Mesothelial cell of epicardium (in vitro differentiated cells): ENCODE measurements at places on chromosomes 11 and 22.
A peak's percentile ranks its signal among the peaks of the same experiment; 100 is the strongest.

GRCh38 chr11:114678125-114679036 lies at the start of gene NXPE2:
Gene NXPE2 (plus strand): TSS chr11:114678527. CDS start chr11:114678576, 49 bp downstream.
- DNase-seq: no peak
- no peak within 1 kb of the TSS for H3K4me3 ChIP-seq
- H3K36me3 ChIP-seq: peaks cover 2% of the 10 kb centered on the region
- H3K27me3 ChIP-seq: no peaks in the 10 kb centered on the region

- H3K36me3 ChIP-seq: peaks cover 28% of the 10 kb centered on the region
- H3K4me1 ChIP-seq: peaks cover 14% of the 10 kb centered on the region
- no peak overlapping the region for H3K27ac ChIP-seq
- no peaks in the 10 kb centered on the region for H3K27me3 ChIP-seq
Observed at GRCh38 chr11:72303179-72303578, 59.2 kb upstream of the PHOX2A start.

DNA sequence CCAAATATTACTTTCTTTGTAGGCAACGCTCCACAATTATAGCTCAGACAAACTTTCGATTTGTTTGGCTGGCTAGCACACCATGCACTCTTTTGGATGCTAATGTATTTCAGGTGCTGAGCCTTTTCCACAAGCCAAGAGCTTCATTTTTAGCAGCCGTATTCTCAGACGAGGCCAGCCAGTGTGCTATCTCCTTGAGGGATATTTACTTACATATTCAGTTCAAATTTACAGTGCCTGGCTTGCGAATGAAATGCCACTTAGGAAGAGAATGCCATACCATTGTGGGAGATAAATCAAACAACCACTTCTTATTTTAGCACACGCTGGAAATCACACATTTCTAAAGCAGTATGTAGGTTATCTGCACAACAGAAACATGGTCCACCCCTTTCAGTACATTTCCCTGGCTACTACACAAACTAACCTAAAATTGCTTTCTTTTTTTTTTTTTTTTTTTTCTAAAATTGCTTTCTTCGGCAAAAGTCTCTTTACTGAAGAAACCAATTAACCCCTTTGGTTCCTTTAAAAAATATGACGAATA lies 236.9 kb downstream of the CADM1 start:
- H3K36me3 ChIP-seq: no peaks in the 10 kb centered on the region
- H3K27ac ChIP-seq: no peak overlapping the region
- no peak overlapping the region for H3K4me3 ChIP-seq
- peaks cover 58% of the 10 kb centered on the region for H3K4me1 ChIP-seq
- no peak for DNase-seq

- no peak overlapping the region for H3K4me3 ChIP-seq
- H3K4me1 ChIP-seq: peaks cover 25% of the 10 kb centered on the region
- peaks cover 34% of the 10 kb centered on the region for H3K36me3 ChIP-seq
- no peak for DNase-seq
- H3K27ac ChIP-seq: no peak overlapping the region
- no peaks in the 10 kb centered on the region for H3K27me3 ChIP-seq
Observed at GRCh38 chr11:46672381-46672839, 28.0 kb downstream of the ARHGAP1 start.

DNA sequence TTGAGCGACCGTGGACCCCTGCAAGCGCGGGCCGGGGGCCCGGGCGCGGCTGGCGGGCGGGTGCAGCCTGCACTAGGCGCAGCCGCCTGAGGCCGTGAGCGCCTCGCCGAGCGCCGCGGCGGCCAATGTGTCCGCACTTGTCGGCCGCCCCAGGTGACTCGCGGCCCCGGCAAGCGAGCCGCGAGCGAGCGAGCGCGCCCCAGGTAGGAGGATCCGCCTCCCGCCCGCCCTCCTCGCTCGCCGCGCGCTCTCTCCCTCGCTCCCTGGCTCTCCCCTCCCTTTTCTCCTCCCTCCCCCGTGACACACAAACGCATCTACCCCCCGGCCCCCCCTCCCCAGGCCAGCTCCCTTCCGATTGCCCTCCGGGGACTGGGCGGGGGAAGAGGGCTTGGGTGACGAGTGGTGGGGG lies at the start of gene WNT7B:
Gene WNT7B (minus strand): TSS at position 160 of the 409 bp plus-strand sequence. CDS start 408 bp downstream, outside the sequence.
- peak within 1 kb of the TSS; percentile 69 for H3K4me3 ChIP-seq
- peaks cover 43% of the 10 kb centered on the region for H3K27me3 ChIP-seq
- DNase-seq: no peak
- H3K4me1 ChIP-seq: peaks cover 21% of the 10 kb centered on the region
- no peaks in the 10 kb centered on the region for H3K36me3 ChIP-seq
- H3K27ac ChIP-seq: no peak within 1 kb of the TSS
